ENCODE measurements at places on chromosomes 11 and 22.

GRCh38 chr11:114293201-114293711 is 2.9 kb upstream of the NNMT start:
- no peak for DNase-seq

GRCh38 chr22:48218889-48219420 is 1456.5 kb downstream of the TBC1D22A start:
- no peak for DNase-seq

GRCh38 chr11:66676931-66677598 is 622 bp downstream of the RBM4B start:
- DNase-seq: no peak

DNA sequence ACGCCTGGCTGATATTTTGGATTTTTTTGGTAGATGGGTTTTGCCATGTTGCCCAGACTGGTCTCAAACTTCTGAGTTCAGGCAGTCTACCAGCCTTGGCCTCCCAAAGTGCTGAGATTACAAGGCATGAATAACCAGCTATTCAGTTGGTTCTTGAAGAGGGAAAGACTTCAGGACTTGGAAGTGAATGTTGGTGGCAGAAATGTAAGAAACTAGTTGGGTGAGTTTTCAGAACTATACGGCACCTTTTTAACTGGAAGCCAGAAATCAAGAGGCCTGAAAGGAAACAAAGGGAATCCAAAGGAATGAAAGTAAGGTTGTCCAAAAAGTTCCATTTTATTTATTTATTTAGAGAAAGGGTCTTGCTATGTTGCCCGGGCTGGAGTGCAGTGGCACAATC is 2.9 kb downstream of the POGLUT3 start:
- no peak for DNase-seq

DNA sequence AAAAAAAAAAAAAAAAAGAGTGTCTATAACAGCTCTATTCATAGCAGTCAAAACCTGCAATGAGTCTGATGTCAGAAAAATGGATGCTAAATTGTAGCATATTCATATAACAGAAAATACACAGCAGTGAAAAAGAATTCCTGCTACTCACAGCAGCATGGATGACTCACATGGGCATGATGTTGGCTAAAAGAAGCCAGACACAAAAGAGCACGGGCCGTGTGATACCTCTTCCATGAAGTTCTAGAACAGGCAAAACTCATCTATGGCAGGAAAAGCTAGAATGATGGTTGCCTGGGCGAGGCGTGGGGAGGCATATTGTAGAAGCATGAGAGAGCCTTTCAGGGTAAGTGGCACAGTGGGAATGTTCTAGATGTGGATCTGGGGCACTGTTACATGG is 18.9 kb downstream of the PLAAT3 start:
- no peak for DNase-seq

All from eye (tissue), 1 donor.